ENCODE measurements at places on chromosomes 1 and 21. TPM values are rescaled to one million over a fixed set of nuclear protein-coding genes. Genes with fewer than 3 reads are reported as not detected.

Gene OR2T2
- polyA plus RNA-seq = not detected

Gene DEPDC1
- not detected for polyA plus RNA-seq

Gene DPYD
- polyA plus RNA-seq = 144 TPM

Gene PLA2G2A
- polyA plus RNA-seq = not detected

Gene TADA1
- polyA plus RNA-seq = 6.4 TPM

Gene HOOK1
- not detected for polyA plus RNA-seq

Gene FAM177B
- not detected for polyA plus RNA-seq

Gene ST6GALNAC5
- polyA plus RNA-seq = not detected

Gene LRRC71
- not detected for polyA plus RNA-seq

Gene FAM72D
- 0.48 TPM for polyA plus RNA-seq

Gene TDRKH
- 1.1 TPM for polyA plus RNA-seq

Gene CR1
- 17.0 TPM for polyA plus RNA-seq

Gene HTR1D
- polyA plus RNA-seq = not detected

Gene ASPM
- polyA plus RNA-seq = 0.01 TPM

Gene LRRC38
- not detected for polyA plus RNA-seq

Gene LHX8
- polyA plus RNA-seq = not detected

Gene LCE1D
- not detected for polyA plus RNA-seq

Gene BARHL2
- polyA plus RNA-seq = not detected

Gene CMPK1
- polyA plus RNA-seq = 7.9 TPM

Gene INAVA
- not detected for polyA plus RNA-seq

Gene TAS1R1
- not detected for polyA plus RNA-seq

Gene TRIM45
- not detected for polyA plus RNA-seq

Gene CLDN19
- not detected for polyA plus RNA-seq

Gene LGR6
- polyA plus RNA-seq = not detected

Gene CLDN8
- polyA plus RNA-seq = not detected

Gene CAPN2
- polyA plus RNA-seq = 182 TPM

Gene LCE1E
- not detected for polyA plus RNA-seq

Gene PIGV
- polyA plus RNA-seq = 8.3 TPM

Gene TEKT2
- not detected for polyA plus RNA-seq

Gene OR2L5
- polyA plus RNA-seq = not detected

Gene RYR2
- not detected for polyA plus RNA-seq

Gene OR10Z1
- not detected for polyA plus RNA-seq

Gene TTC3
- 17.9 TPM for polyA plus RNA-seq

Gene ZFP69B
- polyA plus RNA-seq = 0.20 TPM

Gene NES
- polyA plus RNA-seq = not detected

Gene VASH2
- not detected for polyA plus RNA-seq

Gene FABP3
- not detected for polyA plus RNA-seq

Gene LRRC39
- polyA plus RNA-seq = not detected

Gene GJA4
- polyA plus RNA-seq = not detected

Gene C8B
- polyA plus RNA-seq = not detected

Gene GBP5
- 35.5 TPM for polyA plus RNA-seq

Gene SMCP
- polyA plus RNA-seq = not detected

All from CD14-positive monocyte (primary cell).